ENCODE measurements at places on chromosomes 5 and 9.

GRCh38 chr5:168140241-168140640 is 151.2 kb upstream of the WWC1 start:
- DNase-seq = no peak

GRCh38 chr5:1297243-1297642 is 2.4 kb upstream of the TERT start:
- DNase-seq = no peak

- no peak for DNase-seq
Measured at GRCh38 chr9:101138509-101138908, 110.0 kb downstream of the PLPPR1 start.

- DNase-seq = no peak
Measured at GRCh38 chr5:126801174-126801991, 24.4 kb downstream of the LMNB1 start.

GRCh38 chr9:21927752-21928151 is 66.4 kb downstream of the CDKN2A start:
- no peak for DNase-seq

GRCh38 chr5:37767961-37768360 is 71.9 kb downstream of the GDNF start:
- DNase-seq = no peak

GRCh38 chr9:133935328-133936005 is 56.7 kb downstream of the VAV2 start:
- peak; percentile 14 for DNase-seq

DNA sequence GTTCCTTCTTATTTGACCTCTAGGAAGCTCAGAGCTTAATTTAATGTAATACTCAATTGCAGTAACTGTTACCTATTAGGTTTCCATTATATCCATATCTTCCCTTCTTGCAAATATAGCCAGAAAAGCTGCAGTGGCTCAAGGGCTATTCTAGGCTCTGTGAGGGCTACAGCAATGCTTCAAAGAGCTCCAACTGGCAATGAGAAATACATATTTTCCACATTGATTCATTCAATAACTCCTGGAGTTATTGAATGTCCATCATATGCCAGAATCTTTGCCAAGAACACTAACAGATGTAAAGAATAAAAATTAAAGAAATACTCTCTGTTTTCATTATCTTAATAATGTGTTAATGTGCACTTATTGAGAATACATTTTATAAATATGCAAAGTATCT is 396.9 kb upstream of the PAPPA start:
- no peak for DNase-seq

GRCh38 chr9:132447346-132447745 is 37.3 kb downstream of the CFAP77 start:
- DNase-seq = no peak

DNA sequence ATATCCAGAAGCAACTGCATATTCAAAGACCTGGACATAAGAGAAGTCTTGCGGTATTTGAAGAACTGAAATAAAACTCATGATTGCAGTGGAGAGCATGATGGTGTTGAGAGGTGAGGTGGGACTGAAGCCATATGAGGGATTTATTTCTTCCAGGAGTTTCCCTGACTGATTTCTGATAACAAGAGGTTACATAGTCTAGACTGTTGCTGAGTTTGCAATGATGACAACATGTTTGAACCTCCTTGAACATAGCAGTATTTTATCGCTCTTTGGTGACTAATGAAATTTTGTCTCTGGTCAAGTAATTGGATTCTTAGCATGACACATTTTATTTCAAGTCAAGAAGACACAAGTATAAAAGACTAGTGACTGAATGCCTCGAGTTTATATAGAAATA is 61.8 kb downstream of the ACTBL2 start:
- DNase-seq = no peak

DNA sequence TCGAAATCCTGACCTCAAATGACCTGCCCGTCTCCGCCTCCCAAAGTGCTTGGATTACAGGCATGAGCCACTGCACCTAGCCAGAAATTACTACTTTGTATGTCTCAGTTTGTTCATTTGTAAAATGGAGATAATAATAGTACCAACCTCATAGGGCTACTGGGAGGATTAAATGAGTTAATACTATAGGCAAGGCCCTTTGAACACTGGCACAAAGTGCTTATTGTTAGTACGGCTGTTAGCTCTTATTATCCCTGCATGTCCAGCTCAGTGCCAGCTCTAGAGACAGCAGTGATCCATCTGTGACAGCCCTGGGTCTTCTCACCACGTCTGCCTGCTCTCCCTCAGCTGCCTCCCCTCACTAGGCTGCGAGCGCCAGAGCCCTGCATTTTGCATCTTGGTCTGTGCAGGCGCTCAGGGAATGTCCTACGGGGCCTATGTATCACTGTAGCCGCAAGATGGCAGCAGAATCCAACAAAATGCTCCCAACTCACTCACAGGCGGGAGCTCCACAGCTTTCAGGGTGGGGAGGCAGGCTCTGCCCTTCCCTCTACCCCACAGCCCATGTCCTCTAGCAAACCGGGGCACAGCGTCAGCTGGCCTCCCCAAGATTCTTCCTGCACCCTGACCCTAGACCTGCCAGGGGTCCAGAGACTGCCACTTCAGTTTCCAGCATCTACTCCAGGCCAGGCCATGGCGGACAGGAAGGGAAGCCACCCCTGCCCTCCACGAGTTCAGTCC is 17.7 kb upstream of the AKNA start:
- peak; percentile 83 for DNase-seq

DNA sequence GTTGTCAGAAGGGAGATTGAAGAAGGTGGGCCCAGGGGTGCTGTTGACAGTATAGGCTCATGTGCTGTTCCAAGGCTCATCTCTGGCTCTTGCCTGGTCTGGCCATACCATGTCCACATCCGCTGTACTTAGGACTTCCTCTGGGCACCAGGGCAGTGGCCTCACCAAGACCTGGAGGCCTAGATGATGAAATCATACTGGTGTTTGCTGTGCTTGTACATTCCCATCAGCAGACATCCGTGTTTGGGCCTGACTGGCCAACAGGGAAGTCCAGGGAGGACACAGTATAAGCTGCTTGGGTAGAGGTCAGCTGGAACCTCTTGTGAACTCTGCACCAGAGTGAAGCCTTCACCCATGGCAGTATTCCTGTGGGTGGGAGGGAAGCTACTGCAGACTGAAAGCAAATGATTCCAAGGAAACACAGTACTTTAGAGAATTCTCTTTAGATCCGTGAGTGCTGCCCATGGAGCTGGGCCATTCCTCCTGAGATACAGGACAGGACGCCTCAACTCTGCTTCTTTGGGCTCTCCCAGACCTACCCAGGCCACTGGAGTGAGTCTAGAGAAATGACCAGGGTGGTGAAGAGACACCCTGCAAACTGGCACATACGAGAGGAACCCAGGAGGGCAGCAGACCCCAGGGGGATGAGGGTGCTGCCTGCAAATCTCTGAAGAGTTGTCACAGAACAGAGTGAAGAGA is 22.5 kb downstream of the POLR1E start:
- no peak for DNase-seq

GRCh38 chr9:89465001-89465451 is 32.9 kb downstream of the SEMA4D start:
- DNase-seq = no peak

- DNase-seq = peak; percentile 64
Measured at GRCh38 chr9:93670208-93671019, 94.0 kb downstream of the PHF2 start.

DNA sequence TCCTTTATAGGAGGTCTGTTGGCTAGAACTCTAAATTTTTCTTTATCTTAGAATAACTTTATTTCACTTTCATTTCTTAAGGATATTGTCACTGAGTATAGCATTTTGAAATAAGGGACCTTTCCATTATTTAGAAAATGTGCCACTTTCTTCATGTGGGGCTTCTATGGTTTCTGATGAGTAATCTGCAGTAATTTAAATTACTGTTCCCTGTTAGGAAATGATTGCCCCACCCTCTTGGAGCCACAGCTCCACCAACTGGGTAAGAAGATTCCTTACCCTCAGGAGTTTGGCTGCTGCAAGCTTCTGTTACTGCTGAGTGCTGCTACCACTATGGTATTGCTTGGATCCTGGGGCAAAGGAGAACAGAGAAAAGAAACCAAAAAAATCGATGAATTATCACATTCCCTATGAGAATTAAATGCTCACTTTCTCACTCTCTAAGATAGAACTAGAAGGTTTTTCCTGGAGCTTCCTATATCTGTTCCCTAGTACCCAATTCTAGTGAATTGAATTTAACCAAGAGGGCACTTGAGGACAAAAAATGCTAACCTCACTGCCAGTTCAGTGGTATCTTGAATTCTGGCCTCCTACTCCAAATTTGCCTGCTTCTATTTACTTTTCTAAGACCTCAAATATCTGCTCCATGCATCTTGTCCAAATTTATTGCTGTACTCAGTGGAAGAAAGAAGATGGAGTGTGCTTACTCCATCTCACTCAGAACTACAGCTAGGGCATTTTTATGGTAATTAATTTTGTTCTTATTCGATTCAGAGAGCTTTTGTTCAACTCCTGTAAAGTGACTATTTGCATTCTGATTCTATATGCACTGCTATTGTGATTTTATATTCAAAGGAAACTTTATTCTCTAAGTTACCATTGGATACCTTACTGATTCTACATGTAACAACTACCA is 2111.3 kb downstream of the MAT2B start:
- DNase-seq = no peak

DNA sequence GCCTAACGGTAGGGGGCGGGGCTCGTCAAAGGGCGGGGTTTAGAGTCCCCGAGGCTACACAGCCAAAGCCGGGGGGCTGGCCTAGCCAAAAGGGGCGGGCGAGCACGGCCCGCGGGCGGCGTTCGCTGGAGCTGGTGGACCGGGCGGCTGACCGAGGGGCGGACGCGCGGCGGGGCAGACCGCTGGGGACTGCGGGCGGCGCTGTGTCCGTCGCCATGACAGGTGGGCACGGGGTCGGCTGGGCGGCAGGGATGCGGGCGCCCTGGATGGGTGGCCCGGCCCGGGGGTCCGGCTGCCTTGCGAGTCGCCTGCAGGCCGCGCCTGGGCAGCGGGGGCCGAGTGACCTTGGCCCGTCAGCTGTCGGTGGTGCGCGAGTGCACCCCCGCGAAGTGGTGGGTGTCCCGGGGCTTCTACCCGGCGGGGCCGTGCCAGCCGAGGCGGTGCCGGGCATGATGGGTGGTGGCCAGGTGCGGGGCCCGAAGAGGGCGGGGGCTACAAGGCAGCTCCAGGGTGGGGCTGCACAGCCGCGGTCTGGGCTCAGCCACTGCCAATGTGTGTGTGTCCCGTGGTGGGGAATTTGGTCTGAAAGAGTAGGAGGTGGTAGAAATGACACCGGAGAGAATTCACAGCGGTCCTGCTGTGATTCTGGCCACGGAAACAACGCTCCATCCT is at the start of gene CARD19:
CARD19 (plus strand) TSS at position 87 of the 672 bp plus-strand sequence; CDS start at position 216, 129 bp downstream.
- DNase-seq = peak; percentile 33

DNA sequence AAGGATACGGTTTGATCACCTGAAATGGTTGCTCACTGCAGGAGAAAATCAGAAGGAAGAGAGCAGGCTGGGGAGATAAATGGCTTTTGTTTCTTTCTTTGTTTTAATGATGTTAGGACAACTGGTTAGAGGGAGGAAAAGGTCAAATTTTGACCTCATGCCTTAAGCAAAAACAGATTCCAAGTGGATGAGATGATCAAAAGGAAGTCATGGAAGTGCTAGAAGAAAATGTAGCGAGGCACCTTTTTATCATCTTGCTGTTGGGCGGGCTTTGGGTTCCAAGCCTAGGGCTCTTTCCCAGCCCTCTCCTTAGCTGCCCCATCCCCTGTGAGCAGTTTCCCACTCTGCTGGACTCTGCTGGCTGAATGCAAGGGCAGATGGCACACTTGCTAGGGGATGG is 127.9 kb downstream of the ADAMTS2 start:
- peak; percentile 77 for DNase-seq

DNA sequence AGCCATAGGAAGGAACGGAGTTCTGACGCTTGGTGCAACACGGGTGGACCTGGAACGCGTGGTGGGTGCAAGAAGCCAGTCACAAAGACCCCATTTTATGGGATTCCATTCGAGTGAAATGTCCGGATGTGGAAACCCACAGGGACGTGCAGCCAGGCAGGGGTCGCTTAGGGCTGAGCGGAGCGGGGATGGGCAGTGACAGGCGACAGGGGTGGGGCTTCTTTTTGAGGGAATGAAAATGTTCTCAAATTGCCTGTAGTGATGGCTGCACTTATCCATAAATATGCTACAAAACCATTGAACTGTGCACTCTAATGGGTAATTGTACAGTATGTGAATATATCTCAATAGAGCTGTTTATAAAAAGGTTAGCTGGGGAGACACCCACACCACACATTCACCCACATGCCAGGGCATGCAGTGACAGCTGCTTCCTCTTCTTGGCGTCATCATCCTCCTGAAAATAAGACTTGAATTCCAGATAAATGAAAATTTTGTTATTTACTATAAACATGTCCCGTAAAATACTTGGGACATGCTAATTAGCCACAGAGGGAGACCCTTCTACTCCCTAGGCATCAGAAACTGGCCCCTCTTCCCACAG is 71.3 kb upstream of the OLFM1 start:
- no peak for DNase-seq

GRCh38 chr9:91433180-91433579 is 9.5 kb upstream of the NFIL3 start:
- peak; percentile 89 for DNase-seq

- no peak for DNase-seq
Measured at GRCh38 chr9:7636838-7637467, 162.6 kb downstream of the DMAC1 start.

DNA sequence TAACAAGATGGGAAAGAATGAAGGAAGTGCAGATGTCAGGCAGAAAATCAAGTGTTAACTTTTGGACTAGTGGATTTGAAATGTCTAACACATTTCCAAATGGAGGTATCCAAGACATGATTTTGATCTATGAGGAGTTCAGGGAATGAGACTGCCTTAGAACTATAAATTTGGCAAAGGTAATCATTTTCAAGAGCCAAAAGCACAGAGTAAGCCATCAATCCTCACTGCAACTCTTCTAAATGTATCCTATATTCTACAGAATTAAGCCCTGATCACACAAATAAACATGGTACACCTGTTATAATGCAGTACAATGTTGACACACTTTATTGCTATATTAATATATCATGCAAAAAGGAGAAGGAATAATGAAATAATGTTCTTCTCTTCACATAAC is 55.6 kb downstream of the SETX start:
- DNase-seq = no peak

DNA sequence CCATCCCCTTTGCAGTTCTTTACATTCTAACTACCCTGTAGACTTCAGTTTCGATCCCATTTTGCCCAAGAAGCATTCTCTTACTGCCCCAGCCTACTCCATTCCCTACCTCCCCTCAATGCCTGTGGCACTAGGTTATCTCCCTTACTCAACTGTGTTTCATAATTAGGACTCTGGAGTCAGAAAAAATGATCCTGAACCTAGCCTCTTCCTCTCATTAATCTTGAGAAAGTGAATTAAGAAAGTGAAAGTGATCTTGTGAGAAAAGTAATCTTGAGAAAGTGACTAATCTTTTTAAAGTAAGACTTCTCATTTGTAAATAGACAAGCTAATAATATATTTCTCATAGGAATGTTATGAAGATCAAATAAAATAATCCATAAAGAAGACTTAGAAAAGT is 444.0 kb upstream of the TRPC7 start:
- DNase-seq = no peak

GRCh38 chr5:2260211-2261003 is 377.7 kb upstream of the IRX4 start:
- DNase-seq = no peak

GRCh38 chr9:108272349-108272899 is 583.4 kb downstream of the ACTL7B start:
- peak; percentile 71 for DNase-seq
